ENCODE measurements at places on chromosomes 4 and X.

DNA sequence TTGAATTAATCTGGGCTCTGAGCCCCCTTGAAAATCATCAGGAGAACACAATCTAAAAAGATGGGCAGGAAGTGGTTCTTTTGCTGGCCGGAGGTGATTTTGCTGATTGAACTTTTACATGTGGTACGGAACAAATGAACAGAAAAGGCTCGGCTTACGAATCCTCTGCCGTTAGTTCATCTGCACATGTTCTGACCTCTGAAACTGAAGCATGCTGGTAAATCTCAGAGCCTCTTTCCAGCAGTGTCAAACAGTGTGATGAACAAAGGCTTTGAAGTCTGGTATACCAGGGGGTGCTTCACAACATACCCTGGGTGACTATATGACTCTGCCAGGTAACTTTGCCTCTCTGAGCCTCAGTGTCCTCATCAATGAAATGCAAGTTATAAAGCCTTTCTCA is 194.2 kb upstream of the C1QTNF7 start:
- DNase-seq, result peak; percentile 29

DNA sequence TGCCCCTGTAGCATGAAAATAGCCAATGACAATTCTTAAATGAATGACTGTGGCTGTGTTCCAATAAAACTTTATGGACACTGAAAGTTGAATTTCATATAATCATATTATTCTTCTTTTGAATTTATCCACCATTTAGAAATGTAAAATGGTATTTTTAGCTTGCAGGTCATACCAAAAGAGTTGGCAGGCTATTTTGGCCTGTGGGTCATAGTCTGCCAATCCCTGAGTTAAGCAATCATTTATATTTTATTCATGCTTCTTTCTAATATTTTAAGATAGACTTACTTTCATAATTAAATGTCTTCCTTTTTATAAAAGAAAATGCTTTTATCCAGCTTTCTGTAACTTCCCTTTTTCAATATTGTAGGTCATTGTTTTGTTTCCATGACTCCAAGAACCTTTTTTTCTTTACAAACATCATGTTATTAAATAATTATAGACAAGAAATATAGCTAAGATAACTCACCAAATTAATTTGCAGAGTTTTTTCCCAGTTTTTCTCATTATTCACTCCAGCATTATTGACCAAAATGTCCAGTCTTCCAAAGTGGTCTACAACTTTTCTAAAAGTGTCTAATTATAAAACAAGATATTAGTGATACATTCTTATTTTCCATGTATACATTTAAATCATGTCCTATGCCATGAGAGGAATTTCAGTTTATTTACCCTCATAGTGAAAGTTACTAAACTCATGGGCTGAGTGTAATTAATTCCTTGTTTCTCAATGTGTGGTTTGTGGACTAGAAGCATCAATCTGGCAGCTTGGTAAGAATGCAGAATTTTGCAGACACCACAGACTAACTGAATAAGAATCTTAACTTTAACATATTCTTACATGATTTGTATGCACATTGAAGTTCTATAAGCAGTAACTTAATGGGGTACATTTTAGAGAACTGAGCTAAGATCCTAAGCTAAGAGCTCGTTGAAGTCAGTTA is 4.5 kb downstream of the HPGD start:
- no peak for DNase-seq

GRCh38 chr4:18109676-18110075 is 88.1 kb upstream of the LCORL start:
- DNase-seq, result no peak

GRCh38 chr4:73438048-73438447 is 2.0 kb downstream of the AFP start:
- DNase-seq, result no peak

DNA sequence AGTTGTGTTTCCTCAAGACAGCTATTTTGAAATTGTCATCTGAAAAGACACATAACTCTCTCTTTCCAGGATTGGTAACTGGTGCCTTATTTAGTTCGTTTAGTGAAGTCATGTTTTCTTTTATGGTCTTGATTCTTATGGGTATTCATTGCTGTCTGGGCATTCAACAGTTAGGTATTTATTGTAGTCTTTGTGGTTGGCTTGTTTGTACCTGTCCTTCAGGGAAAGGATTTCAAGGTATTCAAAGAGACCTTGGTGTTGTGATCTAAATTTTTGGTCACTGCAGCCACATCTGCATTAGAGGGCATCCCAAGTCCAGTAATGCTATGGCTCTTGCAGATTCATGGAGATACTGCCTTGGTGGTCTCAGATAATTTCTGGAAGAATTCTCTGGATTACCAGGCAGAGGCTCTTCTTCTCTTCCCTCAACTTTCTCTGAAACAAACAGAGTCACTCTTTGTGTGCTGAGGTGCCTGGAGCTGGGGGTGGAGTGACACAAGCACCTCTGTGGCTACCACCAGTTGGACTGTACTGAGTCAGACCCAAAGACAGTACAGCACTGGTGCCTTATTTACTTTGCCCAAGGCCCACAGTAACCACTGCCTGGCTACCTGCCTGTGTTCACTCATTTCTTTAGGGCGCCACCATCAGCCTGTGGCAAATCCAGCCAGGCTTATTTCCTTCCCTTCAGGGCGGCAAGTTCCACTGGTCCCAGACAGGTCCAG is 620.4 kb downstream of the KCNIP4 start:
- no peak for DNase-seq

DNA sequence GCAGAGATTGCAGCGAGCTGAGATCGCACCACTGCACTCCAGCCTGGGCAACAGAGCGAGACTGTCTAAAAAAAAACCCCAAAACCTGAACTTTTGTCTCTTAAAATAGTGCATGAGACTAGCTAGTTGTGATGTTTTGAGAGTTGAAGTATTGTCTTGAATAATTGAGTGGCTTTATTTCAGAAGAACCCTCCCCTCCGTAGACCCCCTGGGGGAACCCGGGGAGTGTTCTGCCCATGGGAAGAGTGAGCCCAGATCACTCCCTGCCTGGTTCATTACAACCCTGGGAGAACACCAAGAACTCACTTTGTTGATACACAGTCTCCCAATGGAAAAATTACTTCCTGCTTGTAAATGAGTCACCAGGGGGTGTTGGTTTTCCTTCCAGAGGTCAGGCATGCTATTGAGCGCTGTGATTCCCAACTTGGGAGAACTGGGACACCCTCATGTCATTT is 65.3 kb upstream of the SHISA3 start:
- no peak for DNase-seq

- no peak for DNase-seq
These were observed 18.6 kb downstream of the FGFRL1 start for GRCh38 chr4:1030031-1030430.

- DNase-seq, result no peak
These were observed 29.5 kb upstream of the RAB39B start for GRCh38 chrX:155293771-155294170.

GRCh38 chrX:125219852-125220251 is 99.8 kb upstream of the TEX13C start:
- no peak for DNase-seq

- DNase-seq, result no peak
These were observed 487.7 kb upstream of the INTU start for GRCh38 chr4:127145006-127145540.

DNA sequence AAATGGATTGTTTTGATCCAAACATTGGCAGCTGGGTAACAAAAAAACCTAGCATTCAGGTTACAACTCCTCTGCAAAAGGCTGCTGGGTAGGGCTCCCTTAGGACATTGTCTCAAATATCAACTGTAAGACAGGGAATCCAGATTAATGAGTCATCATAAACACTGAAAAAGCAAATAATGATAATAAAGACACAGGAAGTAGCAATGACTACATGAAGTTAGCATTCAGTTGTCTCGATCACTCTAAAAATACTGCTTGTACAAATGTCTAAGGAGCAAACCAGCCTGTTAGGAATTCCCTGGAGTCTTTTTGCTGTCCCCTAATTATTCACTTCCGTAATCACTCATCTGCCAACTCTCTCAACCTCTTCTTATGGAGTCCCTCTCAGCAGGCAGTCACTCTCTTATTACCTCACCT is 259.2 kb downstream of the GPC3 start:
- no peak for DNase-seq

DNA sequence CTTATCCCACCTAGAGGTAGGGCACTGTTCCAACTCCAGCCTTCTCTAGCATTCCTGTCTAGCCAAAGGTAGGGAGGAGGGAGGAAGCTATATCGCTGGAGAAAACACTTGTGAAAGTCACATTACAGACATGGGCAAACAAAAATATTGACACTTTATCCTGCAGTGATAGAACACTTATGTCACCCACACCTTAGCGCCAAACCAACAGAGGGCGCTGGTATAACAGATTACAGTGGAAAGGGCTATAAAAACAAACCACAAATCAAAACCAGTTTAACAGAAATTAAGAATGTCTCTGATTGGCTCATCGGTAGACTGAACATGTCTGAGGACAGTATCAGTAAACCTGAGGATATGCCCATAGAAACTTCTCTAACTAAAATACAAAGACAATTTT is 451.3 kb downstream of the TLL1 start:
- no peak for DNase-seq

GRCh38 chr4:134278675-134279074 is 77.1 kb upstream of the PABPC4L start:
- no peak for DNase-seq

GRCh38 chr4:158821228-158821971 is 52.6 kb downstream of the FNIP2 start:
- peak; percentile 45 for DNase-seq

DNA sequence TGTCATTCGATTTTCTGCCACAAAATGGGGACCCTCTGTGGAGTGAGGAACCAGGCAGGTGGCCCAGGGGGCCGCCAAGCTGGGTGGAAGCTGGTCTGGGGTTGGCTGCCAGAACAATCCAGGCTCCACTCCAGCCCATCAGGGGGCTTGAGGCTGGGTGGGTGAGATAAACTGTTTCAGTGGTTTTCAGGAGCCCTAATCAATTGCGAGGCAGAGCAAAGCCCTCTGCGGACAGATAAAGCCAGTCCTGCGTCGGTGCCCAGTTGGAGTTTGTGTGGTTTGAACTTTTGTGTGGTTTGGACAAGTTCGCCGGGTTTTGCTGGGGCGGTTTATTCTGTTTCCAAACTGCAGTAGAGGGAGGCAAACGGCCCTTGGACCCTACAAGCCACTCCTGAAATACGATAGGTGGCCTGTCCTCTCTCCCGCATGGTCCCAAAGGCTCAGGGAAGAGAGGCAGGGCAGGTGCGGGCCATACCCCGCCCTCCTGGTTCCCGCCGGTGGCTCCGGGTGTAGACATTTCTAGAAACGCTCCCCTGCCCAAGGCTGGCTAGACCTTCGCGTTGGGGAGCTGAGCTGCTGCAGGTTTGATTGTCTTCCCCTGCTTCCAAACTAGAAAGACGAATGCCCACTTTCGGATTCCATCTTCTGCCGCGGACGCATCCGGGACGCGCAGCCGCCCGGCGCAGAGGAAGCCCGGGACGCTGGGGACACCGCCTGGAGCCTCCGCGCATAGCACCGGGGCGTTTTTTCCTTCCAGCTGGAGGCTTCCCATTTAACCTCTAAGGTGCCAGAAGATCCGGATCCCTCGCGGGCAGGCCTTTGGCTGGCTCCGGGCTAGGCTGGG is 169.0 kb upstream of the BCOR start:
- DNase-seq, result peak; percentile 52

GRCh38 chr4:15500701-15501100 is 31.0 kb downstream of the CC2D2A start:
- no peak for DNase-seq

GRCh38 chrX:68685685-68686084 is 38.2 kb downstream of the STARD8 start:
- DNase-seq, result no peak

DNA sequence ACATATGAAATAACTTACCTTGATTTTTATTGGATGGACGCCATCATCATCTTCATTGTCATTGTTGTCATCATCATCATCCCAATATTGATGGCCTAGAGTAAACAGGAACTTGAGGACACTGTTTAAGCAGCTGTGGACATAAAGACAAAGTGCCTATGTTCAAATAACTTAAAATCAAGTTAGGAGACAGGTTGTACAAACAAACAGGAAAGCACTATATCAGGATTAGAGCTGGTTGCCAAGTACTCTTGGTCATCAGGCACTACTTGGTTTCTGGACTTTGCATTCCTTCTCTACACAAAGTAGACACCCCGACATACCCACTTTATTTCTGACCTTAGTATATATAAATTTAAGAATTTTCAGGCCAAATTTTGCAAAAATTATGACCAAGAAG is 608.6 kb downstream of the KLHL13 start:
- DNase-seq, result no peak

- DNase-seq, result no peak
These were observed 304.0 kb downstream of the MAPK10 start for GRCh38 chr4:86055898-86056297.

DNA sequence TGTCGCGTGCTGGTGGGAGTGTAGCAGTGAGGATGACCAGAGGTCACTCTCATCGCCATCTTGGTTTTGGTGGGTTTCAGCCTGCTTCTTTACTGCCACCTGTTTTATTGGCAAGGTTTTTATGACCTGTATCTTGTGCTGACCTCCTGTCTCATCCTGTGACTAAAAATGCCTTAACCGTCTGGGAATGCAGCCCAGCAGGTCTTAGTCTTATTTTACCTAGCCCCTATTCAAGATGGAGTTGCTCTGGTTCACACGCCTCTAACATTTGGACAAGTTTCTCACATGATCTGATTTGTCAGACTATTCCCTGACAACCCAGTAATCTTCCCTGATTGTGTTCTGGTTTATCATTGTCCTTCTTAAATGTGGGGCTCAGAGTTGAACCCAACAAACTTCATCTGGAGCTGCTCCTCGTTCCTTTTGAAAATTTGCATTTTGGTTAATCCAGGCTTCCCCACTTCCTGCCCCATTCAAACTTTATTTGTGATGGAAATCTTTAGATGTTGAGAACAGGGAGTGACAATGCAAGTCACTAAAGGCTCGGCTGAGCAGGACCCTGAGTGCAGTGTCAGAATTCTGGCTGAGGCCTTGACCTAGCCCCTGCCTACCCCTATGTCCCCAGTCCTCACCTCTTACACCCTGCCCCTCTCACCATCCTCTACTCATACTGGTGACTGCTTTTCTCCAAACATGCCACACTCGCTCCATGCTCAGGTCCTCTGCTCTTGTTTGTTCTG is 226.8 kb downstream of the STIM2 start:
- no peak for DNase-seq

- no peak for DNase-seq
These were observed 1.5 kb upstream of the COMMD8 start for GRCh38 chr4:47465004-47465403.

DNA sequence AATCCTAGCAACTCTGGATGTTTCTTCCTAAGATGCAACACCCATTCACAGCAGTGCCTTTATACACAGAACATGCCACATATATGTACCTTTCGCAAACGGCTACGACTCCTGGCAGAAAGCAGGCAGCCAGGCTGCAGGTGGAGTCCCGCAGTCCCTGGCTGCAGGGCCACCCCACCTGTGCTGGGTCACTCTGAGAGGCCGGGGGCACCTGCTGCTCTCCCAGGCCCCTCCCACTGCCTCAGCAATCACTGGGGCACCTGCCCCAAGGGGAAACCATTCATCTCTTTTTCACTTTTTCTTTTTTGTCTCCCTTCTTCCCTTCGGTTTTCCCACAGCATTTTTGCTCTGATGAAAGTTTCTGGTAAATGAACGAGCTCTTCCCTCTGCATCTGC is 28.0 kb downstream of the RNF212 start:
- no peak for DNase-seq

- no peak for DNase-seq
These were observed 7.5 kb upstream of the TIMP1 start for GRCh38 chrX:47574547-47575301.

Measured in stimulated activated CD4-positive, alpha-beta T cell treated with anti-CD3 and anti-CD28 coated beads, Interleukin-1b, Interleukin-23, amount 100 ng/mL, for 48 hours (primary cell).